Gastrocnemius medialis (tissue), 4 donors: ENCODE measurements at places on chromosomes 6 and 20.

DNA sequence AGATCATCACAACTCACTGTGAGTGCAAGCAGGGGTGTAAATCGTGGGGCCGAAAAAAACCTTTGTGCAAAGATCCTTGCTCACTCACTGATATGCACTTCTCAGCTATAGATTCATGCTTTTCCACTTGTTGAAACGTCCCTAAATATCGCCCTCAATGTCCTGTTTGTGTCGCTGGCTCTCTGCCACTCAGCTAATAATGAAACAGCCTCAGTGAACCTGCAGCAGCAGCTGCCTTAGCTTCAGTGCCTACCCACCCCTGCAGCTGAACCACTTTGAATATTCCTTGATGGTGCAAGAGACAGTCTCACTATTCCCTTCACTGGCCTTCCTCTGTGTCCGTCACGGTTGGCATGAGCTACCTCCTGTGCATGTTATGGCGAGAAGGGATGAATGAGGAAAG lies 128.9 kb upstream of the NAA20 start:
- DNase-seq: no peak
- H3K27me3 ChIP-seq: no peaks in the 10 kb centered on the region
- H3K4me1 ChIP-seq: peaks cover 64% of the 10 kb centered on the region
- H3K27ac ChIP-seq: peak overlapping the region; percentile 67
- H3K36me3 ChIP-seq: no peaks in the 10 kb centered on the region

- H3K27ac ChIP-seq: no peak overlapping the region
- H3K4me1 ChIP-seq: no peaks in the 10 kb centered on the region
- H3K27me3 ChIP-seq: no peaks in the 10 kb centered on the region
- H3K4me3 ChIP-seq: no peak overlapping the region
- H3K36me3 ChIP-seq: no peaks in the 10 kb centered on the region
- no peak for DNase-seq
Measured at GRCh38 chr20:45780159-45780558, 11.5 kb downstream of the WFDC3 start.

- no peaks in the 10 kb centered on the region for H3K4me1 ChIP-seq
- no peak overlapping the region for H3K4me3 ChIP-seq
- H3K36me3 ChIP-seq: no peaks in the 10 kb centered on the region
- no peaks in the 10 kb centered on the region for H3K27me3 ChIP-seq
- DNase-seq: no peak
Measured at GRCh38 chr6:13252790-13253189, 75.5 kb downstream of the TBC1D7 start.

DNA sequence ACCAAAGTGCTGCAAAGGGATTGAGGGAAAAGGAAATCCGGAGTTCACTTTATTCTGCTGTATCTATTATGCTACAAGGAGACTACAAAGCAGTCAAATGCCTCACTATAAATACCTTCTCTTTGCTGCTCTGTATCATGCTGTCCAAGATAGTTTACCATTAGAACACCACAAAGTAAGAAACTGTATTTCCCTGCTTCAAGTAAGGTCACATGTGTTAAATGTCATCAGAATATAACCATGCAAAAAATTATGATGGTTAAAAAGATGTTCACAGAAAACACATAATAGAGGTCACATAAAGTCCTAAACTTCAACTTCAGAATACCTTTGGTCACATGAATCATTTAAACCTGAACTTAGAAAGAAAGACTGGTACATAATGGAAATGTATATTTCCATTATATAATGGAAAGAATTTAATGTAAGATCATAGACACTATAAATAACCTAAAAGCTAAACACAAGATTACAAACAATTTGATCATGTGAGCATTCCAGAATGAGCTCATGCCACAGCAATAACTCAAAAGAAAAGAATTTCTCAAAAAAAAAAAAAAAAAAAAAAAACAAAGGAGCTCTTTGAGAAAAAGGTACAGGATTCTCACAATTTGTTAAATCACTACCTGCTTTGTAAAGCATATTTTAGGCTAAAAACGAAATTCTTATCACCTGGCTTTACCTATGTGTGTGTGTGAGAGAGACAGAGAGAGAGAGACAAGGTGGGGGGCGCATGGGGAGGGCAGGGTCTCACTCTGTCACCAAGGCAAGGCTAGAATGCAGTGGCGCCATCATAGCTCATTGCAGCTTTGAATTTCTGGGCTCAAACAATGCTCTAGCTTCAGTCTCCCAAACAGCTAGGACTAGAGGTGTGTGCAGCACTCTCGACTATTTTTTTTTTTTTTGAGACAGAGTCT lies 58.7 kb downstream of the KIF13A start:
- no peaks in the 10 kb centered on the region for H3K27me3 ChIP-seq
- H3K4me3 ChIP-seq: no peak overlapping the region
- peak overlapping the region; percentile 79 for H3K27ac ChIP-seq
- DNase-seq: no peak

DNA sequence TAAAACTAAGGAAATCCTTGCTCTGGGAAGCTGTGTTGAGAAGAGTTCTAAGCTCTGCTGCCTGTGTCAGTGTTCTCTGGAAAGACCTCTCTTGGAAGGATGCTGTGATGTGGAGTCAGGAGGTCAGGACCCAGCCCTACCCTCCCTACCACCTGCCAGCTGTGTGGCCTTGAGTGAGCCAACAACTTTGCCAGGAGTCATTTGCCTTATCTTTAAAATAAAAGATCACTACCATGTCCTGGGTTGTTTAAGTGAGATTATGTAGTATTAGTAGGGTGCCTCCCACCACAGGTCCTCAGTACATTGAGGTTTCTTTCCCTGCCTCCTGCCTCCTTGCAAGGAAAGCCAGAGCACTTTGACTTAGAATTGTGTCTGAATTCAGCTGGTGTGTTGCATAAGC lies 64.9 kb downstream of the FOXO3 start:
- no peak for DNase-seq
- H3K27ac ChIP-seq: no peak overlapping the region
- H3K36me3 ChIP-seq: no peaks in the 10 kb centered on the region
- H3K4me3 ChIP-seq: no peak overlapping the region

DNA sequence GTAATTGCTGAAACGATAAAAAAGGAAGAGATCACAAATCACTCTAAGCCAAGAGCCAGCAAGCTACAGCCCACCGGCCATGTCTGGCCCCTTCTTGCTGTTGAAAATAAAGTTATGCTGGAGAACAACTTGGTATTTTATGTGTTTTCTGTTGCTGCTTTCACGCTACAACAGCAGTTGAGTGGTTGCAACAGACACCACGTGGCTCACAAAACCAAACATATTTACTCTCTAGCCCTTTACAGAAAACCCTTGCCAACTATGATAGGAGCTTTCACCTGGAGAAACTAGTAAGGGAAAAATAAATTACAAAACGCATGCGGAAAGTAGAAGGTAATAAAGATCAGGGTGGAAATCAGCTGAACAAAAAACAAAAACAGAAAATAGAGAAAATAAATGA lies 41.1 kb upstream of the SLCO4A1 start:
- H3K36me3 ChIP-seq: no peaks in the 10 kb centered on the region
- no peak overlapping the region for H3K4me3 ChIP-seq
- H3K27ac ChIP-seq: no peak overlapping the region
- no peak for DNase-seq

- no peak overlapping the region for H3K27ac ChIP-seq
- H3K4me1 ChIP-seq: no peaks in the 10 kb centered on the region
- no peaks in the 10 kb centered on the region for H3K36me3 ChIP-seq
- H3K4me3 ChIP-seq: no peak overlapping the region
Measured at GRCh38 chr6:97621111-97621510, 338.1 kb upstream of the MMS22L start.

DNA sequence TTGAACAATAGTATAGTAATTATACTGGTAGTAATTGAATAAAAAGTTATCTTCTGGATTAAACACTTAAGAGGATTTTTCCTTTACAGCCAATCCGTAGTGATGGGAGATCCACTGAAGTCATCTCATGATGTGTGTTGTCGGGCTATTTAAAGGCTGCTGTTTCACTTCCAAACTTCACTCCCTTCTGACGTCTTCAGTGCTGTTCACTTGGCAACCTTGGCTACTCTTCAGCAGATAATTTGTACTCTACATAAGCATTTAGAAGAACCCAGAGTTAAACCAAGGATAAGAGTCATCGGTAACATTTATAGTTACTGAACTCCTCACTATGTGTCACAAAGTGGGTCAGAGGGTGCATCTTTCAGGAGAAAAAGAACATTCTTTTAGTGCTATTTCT lies 179.1 kb upstream of the EYA4 start:
- peak; percentile 51 for DNase-seq
- no peaks in the 10 kb centered on the region for H3K27me3 ChIP-seq
- peaks cover 17% of the 10 kb centered on the region for H3K4me1 ChIP-seq
- H3K4me3 ChIP-seq: peak overlapping the region; percentile 21
- peak overlapping the region; percentile 59 for H3K27ac ChIP-seq

- H3K27me3 ChIP-seq: no peaks in the 10 kb centered on the region
- DNase-seq: peak; percentile 22
- H3K36me3 ChIP-seq: no peaks in the 10 kb centered on the region
- H3K4me3 ChIP-seq: no peak overlapping the region
- peaks cover 73% of the 10 kb centered on the region for H3K4me1 ChIP-seq
Measured at GRCh38 chr6:34386316-34387137, 5.9 kb downstream of the NUDT3 start.

- no peak for DNase-seq
- H3K27ac ChIP-seq: no peak overlapping the region
- peaks cover 12% of the 10 kb centered on the region for H3K36me3 ChIP-seq
- H3K4me3 ChIP-seq: no peak overlapping the region
Measured at GRCh38 chr6:87630746-87631145, 40.8 kb downstream of the ORC3 start.

DNA sequence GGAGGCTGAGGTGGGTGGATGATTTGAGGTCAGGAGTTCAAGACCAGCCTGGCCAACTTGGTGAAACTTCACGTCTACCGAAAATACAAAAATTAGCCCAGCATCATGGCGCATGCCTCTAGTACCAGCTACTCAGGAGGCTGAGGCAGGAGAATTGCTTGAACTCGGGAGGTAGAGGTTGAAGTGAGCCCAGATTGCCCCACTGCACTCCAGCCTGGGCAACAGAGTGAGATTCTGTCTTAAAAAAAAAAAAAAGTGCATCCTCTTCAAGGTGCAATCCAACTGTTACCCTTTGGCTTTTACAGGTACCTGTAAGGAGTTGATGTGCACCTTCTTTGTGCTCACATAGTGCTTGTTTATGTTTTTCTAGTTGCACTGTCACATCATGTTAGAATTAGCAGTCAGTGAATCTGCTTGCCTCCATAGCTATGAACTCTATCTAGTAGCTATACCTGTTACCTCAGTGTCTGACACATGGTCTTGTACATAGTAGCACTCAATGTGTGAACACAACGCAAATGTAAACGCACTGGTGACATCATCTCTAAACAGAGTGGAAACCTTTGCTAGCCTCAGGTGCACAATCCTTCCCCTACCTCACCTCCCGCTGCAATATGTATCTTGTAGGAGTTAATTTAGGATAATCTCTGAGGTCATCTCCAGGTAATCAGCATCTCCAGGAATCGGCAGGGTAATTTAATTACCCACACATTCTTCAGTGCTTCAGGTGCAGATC lies 9.7 kb downstream of the MSH5 start:
- no peaks in the 10 kb centered on the region for H3K27me3 ChIP-seq
- H3K27ac ChIP-seq: no peak overlapping the region
- no peak overlapping the region for H3K4me3 ChIP-seq
- no peak for DNase-seq
- no peaks in the 10 kb centered on the region for H3K4me1 ChIP-seq

- H3K4me3 ChIP-seq: no peak overlapping the region
- H3K27me3 ChIP-seq: no peaks in the 10 kb centered on the region
- peaks cover 17% of the 10 kb centered on the region for H3K4me1 ChIP-seq
- no peak overlapping the region for H3K27ac ChIP-seq
- no peak for DNase-seq
Measured at GRCh38 chr20:58598211-58599015, 52.7 kb upstream of the STX16 start.

DNA sequence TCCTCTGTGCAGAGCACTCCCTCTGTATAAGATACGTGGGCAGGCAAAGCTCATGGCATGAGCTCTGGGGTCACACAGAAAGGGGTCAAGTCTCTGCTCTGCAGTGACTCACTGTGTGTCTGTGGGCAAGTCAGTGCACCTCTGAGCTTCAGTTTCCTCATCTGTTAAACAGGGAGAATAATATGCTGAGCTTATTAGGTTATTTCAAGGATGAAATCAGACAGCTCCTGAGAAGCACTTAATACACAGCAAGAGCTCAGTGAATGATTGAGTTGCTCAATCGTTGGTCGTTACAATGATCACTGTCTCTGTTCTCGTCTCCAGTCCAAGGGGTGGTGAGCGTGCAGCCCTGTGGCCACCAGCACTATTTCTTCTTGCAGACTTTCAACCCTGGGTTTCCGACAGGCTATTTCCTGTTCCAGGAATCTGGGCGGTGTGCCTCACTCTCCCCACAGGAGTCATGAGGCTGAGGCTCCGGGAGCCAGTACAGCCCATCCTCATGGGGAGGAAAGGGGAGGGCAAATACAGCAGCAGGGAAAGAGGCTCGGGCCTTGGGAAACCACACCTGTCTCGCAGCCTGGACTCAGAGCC lies 28.9 kb downstream of the KIAA1755 start:
- H3K4me1 ChIP-seq: no peaks in the 10 kb centered on the region
- DNase-seq: no peak
- H3K4me3 ChIP-seq: no peak overlapping the region
- no peak overlapping the region for H3K27ac ChIP-seq
- H3K36me3 ChIP-seq: no peaks in the 10 kb centered on the region

- H3K4me3 ChIP-seq: peak overlapping the region; percentile 10
- no peak for DNase-seq
- no peaks in the 10 kb centered on the region for H3K27me3 ChIP-seq
- no peaks in the 10 kb centered on the region for H3K36me3 ChIP-seq
- H3K27ac ChIP-seq: no peak overlapping the region
Measured at GRCh38 chr6:158290659-158291058, 21.6 kb upstream of the TULP4 start.

DNA sequence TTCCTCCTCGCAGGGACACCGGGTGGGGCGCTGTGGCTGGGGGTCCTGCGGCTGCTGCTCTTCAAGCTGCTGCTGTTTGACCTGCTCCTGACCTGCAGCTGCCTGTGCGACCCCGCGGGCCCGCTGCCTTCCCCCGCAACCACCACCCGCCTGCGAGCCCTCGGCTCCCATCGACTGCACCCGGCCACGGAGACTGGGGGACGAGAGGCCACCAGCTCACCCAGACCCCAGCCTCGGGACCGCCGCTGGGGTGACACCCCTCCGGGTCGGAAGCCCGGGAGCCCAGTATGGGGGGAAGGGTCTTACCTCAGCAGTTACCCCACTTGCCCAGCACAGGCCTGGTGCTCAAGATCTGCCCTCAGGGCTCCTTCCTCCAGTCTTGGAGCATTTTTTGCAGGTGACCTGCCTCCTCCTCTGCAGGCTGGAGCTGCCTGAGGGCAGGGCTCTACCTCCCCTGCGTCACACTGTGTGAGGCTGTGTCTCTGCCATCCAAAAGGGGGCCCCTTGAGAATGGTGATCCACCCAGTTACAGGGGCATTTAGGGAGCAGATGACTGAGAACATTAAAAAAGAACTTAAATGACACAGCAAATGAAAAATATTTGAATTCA lies 3.9 kb upstream of the CNPY3 start:
- no peak overlapping the region for H3K4me3 ChIP-seq
- no peak overlapping the region for H3K27ac ChIP-seq
- no peak for DNase-seq
- peaks cover 10% of the 10 kb centered on the region for H3K4me1 ChIP-seq
- no peaks in the 10 kb centered on the region for H3K36me3 ChIP-seq
